ENCODE measurements at places on chromosomes 1 and 21.

DNA sequence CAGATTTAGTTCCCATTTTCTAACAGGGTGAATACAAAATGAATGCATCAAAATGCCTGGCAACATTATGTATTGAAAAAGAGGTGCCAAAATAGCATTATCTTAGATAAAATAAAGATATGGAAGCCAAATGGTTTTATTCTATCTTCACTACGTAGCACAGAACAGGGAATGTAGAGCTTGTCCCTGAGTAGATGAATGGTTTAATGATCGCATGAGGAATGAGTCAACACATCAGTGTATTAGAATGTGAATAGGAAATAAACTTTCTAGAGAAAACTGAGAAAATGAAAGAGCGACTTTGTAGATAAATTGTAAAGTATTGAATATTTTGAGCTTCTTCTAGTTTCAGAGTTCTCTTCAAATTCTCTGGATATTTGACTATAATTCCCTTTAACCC is 74.3 kb downstream of the BRINP3 start:
- DNase-seq = no peak

GRCh38 chr1:5935026-5935425 is 57.2 kb downstream of the NPHP4 start:
- DNase-seq = no peak

GRCh38 chr1:187477103-187477502 is 648.4 kb downstream of the PLA2G4A start:
- no peak for DNase-seq

DNA sequence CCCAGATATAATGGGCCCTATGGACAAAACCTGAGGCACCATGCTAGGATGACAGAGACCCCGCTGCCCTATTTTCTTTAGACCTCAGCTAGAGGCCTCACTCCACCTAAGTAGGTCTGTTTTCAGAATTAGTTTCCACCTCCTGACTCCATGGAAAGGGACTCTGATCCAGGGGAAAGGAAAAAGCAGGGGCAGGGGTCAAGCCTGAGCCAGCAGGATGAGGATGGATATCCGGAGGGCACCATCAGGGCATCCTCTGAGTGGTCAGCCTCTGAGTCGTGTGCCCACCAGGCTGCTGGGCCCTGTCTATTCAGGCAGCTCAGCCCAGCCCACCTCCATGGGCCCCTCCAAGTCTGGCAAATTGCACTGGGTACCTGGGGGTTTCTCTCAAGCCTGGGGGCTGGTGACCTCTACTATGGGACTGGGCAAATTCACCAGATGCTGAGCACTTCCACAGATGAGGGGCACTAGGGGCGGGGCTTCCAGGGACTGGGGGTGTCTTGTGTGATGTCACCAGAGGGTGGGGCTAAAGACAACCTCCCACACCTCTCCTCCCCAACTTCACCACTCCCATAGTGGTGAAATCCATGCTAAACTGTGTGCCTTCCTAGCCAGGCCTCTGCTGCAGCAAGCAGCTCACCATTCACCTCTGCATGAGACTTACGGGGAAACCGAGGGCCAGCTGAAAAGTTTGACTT is 5.5 kb downstream of the PAQR7 start:
- DNase-seq = no peak

DNA sequence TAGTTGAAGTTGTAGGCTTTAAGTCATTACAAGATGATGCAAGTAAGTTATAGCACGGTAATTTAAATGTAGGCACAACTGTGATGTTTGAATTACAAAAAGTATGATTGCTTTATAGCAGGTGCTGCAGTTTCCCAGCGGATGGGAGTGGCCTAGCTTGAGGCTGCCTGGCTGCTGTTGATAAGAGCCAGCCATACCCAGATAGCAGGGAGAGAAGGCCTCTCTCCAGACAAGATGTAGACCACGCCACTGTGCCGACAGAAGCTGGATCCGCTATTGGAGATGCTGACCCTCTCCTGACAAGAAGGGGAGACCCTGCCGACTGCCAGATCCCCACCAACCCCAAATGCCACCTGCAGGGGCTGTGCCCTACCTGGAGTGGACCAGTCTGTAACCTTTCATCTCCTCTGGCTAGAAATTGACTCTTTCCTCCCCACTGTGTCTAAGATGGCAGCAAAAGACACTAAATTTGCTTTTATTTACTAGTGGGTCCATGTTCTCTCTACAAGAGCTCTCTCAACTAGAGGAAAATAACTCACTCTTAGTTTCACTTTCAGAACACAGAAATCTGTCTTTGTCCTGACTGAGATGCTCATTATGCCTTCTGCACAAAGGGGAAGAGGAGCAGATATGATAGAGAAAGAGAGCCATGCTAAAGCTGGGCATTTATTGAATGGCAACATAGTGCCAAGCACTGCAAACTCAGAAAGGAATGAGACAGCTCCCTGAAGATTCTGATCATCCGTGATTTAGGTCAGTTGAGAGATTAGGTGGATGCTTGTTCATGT is 127.9 kb downstream of the URB2 start:
- DNase-seq = no peak

DNA sequence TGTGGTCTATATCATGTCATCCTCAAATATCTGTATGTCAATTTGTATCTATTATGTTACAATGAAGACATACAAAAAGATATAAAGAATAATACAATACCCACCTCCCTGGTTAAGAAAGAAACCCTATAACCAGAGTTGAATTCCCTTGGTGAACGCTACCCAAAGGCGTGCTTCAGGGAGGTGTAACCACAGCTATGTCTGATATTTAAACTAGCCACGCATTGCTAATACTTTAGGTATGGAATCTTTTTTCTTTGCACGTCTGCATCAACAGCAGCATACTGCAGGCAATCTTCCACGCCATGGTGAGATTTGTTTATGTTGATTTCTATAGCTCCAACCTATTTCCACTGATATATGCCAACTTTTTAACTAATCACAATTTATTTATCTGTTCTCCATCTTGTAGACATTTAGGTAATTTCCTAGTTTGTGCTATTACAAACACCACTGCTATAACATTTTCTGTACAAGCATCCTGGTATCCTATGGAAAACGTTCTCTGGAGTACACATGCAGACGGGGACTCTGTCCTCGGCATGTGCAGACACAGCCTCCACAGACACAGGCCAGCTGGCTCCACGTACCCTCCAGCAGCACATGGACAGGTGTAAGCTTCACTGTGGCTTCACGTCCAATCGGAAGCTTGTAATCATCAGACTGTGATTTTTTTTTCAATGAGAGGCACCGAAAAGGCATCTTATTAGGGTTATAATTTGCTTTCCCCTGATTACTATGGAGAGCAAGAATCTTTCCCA is 58.5 kb downstream of the HSF2BP start:
- DNase-seq = no peak

DNA sequence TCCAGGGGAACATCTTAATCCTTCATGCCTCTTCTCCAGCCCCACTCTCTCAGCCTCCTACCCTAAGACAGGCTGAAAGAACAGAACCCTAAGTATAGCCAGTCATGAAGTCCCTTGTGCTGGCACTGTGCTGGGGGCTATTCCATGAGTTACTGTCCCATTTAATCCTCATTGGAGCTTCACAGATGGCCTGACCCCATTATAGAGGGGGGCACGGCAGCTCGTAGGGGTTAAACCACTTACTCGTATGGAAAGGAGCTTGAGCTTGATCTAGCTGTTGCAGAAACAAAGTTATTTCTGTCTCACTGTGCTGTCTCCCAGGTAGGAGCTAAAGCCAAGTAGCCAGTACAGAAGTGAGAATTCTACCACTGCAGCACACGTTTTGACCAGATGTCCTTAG is 203.2 kb upstream of the COA6 start:
- no peak for DNase-seq

GRCh38 chr1:113916974-113917373 is 11.8 kb downstream of the DCLRE1B start:
- DNase-seq = no peak

GRCh38 chr1:107058245-107059032 is 2.0 kb downstream of the PRMT6 start:
- DNase-seq = no peak

GRCh38 chr1:109935451-109935900 is 24.8 kb downstream of the CSF1 start:
- DNase-seq = no peak

- DNase-seq = peak; percentile 10
Measured at GRCh38 chr1:40344597-40344996, 27.5 kb upstream of the COL9A2 start.

DNA sequence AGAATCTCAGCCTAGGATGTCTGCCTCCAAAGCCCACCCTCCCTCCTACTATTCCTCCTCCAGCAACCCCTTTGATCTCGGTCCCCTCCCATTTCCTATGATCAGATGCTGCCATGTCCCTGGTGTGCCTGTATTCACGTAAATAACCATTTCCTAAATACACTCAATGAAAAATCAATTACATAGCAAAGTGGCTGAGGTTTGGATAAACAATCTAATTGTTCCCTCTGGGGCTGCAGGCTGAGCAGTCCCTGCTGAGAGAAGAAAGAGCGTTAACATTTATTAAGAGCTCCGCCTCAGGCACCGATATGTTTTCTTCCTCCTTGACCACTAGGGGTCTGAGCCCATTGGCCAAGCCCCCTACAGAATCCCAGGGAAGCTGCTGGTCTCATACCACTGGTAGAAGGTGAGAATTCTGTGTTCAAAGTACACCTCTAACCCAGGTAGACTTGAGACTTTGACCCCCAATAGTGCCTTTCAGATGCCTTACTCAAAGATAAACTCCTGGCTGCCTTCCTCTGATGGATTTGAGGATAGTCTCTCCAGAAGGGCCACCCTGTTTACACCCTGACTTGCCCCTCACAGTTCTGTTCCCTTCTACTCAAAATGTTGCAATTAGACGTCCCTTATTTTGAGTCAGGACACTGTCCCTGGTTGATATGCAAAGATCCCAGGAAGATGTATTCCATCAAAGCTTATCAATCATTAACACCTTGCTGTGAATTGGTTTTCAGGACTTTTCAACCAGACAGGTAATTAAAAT is 33.9 kb upstream of the CAMK1G start:
- no peak for DNase-seq

DNA sequence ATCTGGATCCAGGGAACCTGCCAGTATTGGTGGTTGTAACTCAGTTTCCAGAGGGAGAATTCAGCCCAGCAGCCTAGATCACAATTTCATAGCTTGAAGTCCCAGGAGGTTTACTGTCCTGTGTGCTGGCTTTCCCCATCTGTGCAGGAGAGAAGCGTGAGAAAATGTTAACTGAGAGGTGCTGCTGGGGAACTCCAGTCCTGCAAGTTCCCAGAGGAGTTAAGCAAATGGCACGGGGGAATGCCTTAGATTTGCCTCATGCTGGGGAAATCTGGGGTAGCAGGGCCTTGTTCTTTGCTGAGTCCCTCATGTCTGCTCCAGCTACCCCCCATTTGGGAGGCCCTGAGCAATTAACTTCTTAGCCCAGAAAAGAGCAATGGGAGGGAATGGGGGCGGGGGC is 25.1 kb upstream of the SLAMF6 start:
- DNase-seq = no peak

GRCh38 chr1:74222701-74223100 is 12.5 kb upstream of the TNNI3K start:
- no peak for DNase-seq

- DNase-seq = no peak
Measured at GRCh38 chr1:178513278-178513983, 522 bp downstream of the TEX35 start.

DNA sequence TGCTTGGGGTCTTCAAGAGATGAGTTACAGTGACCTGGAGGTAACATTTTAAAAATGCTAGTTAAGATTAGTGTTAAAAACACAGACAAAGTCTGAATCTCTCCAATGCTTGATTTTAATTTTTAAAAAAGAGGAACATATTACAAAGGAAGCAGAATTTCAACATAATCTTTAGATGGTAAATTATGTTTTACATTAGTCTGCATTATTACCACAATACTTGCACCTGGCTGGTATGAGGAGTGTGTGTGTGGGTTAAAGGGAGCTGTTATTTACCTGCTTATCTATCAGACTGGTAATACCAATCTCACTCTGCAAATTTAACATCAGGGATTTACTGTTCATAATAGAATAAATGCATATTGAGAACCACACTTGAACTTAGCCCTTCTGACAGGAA is 10.3 kb upstream of the KCNJ15 start:
- DNase-seq = no peak

DNA sequence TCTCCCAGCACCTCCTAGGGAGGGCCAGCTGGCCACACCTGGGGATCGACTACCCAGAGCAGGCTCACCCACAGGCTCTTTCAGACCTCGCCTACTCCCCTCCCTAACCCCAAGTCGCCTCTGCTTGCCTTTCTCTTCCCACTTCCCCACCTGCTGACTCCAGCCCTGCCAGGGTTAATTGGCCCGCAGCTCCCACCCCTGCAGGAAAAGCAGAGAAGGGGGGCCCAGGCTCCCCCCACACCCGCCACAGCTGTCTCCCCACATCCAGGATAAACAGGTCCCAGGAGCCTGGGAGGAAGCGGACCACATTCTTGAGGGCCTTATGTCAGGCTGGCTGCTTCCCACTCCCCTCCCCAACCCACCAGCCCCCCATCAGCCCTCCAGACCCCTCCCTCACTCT is 45.0 kb downstream of the TAS1R2 start:
- no peak for DNase-seq

DNA sequence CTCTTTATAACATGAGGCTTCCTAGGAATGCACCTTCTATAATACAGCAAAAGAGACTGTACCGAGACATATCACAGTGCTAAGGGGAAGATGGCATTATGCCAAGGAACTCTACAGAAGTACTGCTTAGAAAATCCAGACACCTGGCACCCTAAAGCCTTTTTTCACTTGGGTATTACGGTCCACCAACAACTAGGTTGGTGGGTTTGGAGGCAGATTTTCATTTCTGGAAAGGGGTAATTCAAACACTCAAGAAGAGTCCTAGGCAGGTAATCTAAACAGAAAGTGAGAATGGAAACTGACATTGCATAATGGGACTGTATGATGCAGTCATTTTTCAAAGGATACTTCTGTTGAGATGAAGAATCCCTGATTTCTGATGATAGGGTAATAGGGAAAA is 19.6 kb downstream of the SCMH1 start:
- DNase-seq = no peak

GRCh38 chr1:35535243-35535642 is 22.0 kb downstream of the KIAA0319L start:
- no peak for DNase-seq
